ENCODE measurements at places on chromosomes 1 and 21. TPM values are rescaled to one million over a fixed set of nuclear protein-coding genes. Genes with fewer than 3 reads are reported as not detected.

Gene PMF1
- total RNA-seq: 64.2 TPM

Gene CLDN17
- total RNA-seq: not detected

Gene CGN
- total RNA-seq: 2.4 TPM

Gene MARK1
- total RNA-seq: 2.3 TPM

Gene PLA2G2D
- total RNA-seq: not detected

Gene JUN
- total RNA-seq: 159 TPM

Gene HSPB7
- total RNA-seq: not detected

GRCh38 chr1:85340427-85340826 lies 64.0 kb upstream of the BCL10 start:
- no peak for DNase-seq

- DNase-seq: no peak
Observed at GRCh38 chr1:87394513-87394912, 65.8 kb downstream of the LMO4 start.

DNA sequence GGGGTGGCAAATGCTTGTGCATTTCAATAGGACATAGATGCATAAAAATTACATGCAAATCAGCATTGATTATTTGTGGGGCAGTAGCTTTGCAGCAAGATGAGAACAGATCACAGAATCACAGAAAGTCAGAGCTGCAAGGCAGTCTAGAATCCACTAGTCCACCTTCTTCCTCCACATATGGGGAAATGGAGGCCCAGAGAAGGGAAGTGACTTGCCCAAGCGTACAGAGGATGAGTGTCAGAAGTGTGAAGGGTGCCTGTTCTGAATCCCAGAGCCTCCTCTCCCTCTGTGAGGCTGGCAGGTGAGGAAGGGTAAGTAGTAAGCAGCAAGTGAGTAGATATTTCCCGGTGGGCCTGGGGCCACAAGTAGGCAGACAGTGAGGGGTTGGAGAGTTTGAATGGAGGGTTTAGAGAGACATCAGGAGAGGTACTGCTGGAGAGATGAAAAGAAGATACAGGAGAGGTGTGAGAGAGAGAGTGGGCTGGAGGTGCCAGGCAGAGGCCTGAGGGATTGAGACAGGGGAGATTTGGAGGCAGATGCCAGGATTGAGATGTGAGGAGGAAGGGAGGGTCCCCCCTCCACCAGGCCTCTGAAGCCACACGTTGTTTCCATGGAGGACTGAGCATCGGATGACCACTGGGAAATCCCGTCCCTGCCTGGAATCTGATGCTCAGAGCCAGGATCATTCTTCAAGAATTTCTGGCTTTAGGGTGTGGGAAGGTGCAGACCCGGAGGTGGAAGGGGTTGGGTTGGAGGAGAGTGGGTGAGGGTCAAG lies 4.8 kb upstream of the MYOG start:
- DNase-seq: no peak

DNA sequence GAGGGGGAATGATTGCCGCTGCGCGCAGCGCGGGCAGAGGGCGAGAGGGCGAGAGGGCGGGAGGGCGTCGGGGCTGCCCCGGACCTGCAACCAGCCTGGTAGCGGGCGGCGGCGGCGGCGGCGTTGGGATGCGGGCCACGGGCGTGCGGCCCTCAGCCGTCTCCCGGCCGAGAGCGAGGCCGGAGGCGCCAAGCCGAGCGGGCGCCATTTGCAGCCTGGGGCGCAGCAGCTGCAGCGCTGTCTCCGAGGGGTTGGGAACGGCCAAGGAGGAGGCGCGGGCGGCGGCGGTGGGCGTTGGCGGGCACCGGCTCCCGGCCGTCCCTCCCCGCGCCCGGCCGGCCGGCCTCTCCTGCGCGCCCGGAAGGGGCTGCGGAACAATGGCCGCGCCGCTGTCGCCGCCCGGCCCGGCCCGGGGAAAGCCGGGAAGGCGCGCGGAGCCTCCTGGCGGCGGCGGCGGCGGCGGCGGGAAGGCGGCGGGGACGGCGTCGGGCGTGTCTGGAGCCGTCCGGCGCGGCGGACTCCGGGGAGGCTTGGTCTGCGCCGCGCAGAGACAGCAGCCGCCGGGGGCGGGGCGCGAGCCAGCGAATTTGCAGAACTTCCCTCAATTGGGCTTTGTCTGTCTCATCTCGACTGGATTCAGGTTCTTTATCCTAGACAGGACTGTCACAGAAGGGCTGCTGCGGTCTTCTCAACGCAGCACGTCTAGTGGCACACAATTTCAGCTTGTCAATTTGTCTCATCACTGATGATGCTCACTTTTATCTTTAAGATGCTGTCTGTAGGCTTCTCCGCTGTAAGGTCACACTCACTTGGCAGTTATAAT lies 35.7 kb downstream of the ZBTB8B start:
- peak; percentile 67 for DNase-seq

- DNase-seq: no peak
Observed at GRCh38 chr1:1198423-1199140, 7.8 kb downstream of the TNFRSF18 start.

DNA sequence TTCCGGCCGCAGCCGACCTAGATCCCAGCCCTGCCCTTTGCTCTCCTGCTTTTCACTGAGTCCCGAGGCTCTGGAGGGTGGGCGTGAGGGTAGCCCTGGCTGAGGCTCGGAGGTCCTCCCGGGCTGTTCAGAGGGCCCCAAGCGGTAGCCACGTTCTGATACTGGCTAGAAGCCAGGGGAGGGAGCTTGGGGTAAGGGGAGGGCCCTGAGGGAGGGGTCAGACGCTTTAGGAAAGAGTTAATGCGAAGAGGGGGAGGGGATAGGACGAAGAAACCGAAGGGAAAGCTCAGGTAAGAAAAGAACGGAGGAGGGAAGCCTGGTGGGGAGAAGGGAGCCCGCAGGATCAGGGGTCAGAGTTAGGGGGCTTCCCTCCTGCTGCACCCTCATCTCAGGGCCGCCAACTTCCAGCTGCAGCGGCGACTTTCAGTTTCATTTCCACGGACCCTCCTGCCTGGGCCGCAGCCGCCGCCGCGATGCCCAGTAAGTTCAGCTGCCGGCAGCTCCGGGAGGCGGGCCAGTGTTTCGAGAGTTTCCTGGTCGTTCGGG lies at the start of gene MOV10:
Gene MOV10 (plus strand): TSS at position 220 of the 546 bp plus-strand sequence. CDS start 254 bp downstream, at position 474.
- DNase-seq: peak; percentile 81

GRCh38 chr1:110387048-110387754 lies 3.6 kb downstream of the SLC16A4 start:
- DNase-seq: no peak
